Fibroblast of skin of left quadriceps (primary cell): ENCODE measurements at places on chromosomes 7 and 10.

DNA sequence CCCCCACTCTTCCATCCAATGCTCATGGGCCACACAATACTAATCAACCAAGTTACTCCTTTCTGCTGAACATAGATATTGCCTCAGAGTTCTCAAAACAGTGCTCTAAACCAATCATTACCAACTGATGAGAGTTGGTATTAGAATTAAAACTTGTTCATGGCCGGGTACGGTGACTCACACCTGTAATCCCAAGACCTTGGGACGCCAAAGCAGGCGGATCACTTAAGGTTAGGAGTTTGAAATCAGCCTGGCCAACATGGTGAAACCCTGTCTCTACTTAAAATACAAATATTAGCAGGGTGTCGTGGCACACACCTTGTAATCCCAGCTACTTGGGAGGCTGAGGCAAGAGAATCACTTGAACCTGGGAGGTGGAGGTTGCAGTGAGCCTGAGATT, 8.2 kb downstream of the TM9SF3 start:
- no peak for DNase-seq

GRCh38 chr7:131637859-131638258, 81.4 kb upstream of the PODXL start:
- no peak for DNase-seq

- no peak for DNase-seq
Measured at GRCh38 chr7:139232904-139233303, 1.9 kb downstream of the UBN2 start.

DNA sequence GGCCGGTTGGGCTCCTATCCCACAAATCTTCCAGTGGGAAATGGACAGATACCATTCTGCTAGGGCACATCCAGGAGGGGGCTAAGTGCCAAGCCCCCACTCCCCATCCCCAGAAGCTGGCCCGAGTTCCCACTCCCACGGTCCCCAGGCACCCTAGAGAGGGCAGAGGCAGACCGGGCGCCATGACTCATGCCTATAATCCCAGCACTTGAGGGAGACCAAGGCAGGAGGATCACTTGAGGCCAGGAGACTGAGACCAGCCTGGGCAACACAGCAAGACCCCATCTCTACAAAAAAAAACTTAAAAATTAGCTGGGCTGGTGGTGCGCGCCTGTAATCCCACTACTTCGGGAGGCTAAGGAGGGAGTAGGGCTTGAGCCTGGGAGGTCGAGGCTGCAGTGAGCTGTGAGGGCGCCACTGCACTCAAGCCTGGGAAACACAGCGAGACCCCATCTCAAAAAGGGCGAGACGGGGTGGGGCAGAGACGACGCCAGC, 870 bp downstream of the GNA12 start:
- no peak for DNase-seq

GRCh38 chr7:63077841-63078240, 920.8 kb upstream of the ZNF722 start:
- no peak for DNase-seq

GRCh38 chr10:53939654-53940053, 861.4 kb downstream of the PCDH15 start:
- no peak for DNase-seq

- DNase-seq: no peak
Measured at GRCh38 chr10:22500656-22501340, 155.5 kb downstream of the SPAG6 start.

DNA sequence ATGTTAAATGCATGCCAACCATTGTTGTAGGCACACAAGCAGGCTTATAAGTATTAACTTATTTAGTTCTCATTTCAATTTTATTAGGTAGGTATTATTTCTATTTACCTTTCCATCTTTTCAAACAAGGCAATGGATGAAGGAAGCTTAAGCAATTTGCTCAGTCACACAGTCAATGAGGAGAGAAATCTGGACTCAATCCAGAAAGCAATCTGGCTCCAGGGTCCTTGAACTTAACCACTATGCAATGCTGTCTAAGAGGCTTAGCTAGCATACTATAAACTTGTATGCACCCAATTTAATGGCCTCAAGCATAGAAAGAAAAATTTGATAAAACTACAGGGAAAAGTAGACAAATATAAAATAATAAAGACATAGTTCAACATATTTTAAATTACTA, 88.6 kb downstream of the VWDE start:
- no peak for DNase-seq
